ENCODE measurements at places on chromosomes 6 and 20.

DNA sequence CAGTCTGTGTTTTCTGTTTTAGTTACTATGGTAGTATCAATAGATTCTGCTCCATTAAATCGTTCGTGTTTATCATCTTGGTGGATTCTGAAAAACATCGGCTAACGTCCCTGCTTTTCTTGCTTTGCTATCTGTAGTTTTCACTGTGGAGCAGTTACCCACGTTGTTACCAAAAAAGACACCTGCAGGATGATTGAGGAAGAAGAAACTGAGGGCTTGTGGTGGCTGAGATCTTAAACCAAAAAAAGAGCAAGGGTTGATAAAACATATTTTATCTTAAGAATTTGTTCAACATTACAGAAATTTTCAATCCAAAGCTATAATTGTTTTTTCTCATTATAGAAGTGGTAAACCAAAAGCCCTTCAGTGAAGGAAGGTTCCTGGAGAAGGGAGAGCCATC, 166.3 kb downstream of the FARS2 start:
- no peak for DNase-seq

DNA sequence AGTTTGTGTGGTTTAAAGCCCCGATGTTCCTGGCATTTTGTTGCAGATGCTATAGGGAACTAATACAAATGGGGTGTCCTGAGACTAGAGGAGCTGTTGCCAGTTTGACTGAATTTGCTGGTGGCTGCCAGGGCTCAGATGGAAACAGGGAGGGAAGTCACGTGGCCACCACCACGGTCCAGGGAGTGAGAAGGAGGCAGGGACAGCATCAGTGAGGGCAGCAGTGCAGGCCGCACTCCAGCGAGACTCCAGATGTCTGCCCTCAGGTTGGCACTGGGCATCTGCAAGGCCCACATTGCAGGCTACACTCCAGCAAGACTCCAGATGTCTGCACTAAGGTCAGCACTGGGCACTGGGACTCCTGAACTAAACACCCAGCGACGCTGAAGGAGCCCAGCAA, 86.2 kb downstream of the RAMACL start:
- no peak for DNase-seq

GRCh38 chr6:125110056-125110455, 43.5 kb upstream of the TPD52L1 start:
- DNase-seq, result no peak

DNA sequence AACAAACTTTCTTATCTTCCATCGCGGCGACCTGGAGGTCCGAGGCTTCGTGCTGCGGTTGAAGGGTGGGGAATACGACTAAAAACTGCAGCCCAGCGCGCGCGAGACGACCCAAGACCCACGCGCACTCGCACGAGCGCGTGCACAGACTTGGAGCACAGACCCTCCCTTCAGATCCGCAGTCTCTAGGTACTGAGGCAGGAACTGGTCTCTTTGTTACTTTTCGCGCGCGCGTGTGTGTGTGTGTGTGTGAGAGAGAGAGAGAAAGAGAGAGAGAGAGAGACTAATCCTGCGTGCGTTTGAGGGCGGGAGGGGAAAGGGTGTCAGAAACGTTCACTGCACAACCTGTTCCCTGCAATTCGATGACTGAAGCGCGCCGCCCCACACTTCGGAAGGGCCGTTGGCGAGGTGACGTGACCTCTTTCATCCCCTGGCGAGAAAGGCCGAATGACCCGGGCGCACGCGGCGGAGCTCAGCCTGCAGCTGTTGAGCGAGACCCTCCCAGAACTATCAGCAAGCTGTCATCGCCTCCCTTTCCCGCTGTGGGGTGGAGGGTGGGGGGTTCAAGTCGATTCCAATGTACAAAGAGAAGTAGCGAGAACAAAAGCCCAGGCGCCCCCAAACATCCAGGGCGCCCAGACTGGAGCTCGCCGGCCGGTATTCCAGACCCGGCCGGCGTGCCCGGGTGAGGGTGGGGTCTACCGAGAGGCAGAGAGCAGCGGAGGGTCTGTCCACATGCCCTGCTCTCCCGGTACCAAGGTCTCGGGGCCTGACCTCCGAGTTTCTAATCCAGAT, 1.5 kb upstream of the TUBB2B start:
- DNase-seq, result peak; percentile 83

DNA sequence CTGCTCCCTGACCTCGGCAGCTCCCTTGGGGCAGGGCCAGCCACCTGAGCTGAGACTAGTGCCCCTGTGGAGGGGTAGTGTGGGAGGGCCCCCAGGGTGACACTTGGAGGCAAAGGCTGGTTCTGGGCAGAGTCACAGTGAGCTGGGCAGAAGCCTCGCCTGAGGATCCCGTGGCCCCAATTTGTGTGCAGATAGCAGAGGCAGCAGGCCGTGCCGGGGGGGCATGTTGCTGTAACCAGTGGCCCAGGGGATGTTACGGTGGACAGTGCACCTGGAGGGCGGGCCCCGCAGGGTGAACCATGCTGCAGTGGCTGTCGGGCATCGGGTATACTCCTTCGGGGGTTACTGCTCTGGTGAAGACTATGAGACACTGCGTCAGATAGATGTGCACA, 2.9 kb downstream of the KLHDC3 start:
- DNase-seq, result no peak

DNA sequence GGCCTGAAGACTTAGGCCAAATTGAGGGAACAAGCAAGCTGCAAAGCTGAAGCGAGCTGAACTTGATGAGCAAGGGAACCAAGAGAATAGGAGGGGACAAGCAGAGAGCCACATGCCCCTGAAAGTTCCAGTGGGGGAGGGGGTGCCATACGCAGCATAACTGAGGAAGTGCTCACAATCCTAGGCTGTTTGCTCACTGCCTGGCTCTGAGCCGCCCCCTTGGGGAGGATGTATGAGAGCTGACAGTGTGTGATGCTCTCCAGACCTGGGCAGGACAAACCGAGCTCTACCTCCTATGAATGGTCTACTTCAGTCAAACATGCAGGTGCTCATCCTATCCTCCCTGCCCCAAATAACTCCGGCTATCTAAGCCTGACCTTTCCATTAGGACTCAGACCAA, 52.1 kb downstream of the FAXC start:
- no peak for DNase-seq
